ENCODE measurements at places on chromosomes 7 and 10. TPM values are rescaled to one million over a fixed set of nuclear protein-coding genes. Genes with fewer than 3 reads are reported as not detected.
A peak's percentile ranks its signal among the peaks of the same experiment; 100 is the strongest.

DNA sequence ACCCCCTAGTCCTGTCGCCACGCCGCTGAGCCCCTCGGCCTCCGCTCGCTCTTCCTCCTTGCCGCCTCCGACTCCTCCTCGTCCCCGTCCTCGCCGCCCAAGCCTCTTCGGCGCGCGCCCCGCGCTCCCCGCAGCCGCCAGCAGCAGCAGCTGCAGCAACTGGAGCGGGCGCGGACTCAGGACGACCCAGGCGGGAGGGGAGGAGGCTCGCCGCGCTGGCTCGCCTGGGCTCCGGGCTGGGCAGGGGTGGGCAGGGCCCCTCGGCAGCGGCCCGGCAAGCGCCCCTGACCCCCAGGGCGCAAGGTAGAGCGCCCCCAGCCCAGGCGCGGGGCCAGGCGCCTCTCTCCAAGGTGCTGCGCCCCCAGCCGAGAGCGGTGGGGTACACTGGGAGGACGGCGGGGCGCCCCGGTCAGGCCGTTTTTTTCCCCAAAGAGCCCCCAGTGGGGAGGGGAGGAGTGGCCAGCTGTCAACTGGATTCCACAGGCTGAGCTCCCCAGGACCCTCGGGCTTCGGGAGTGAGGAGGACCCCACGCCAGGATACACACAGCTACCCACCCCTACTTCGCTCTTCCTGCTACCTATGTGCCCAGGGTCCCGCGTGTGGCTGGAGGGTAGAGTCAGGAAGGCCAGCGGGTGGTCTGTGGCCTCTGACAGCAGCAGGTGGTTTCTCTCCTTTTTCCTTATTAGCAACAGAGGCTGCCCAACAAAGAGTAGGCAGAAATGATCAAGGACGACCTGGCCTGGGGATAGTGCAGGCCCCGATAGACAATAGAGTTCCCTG, 903 bp upstream of the KCNMA1 start:
- DNase-seq = no peak
- no peaks in the 10 kb centered on the region for H3K36me3 ChIP-seq
- peak overlapping the region; percentile 45 for H3K4me3 ChIP-seq

The IFIT2 gene
- total RNA-seq = 3.6 TPM

The MBLAC1 gene
- 1.4 TPM for total RNA-seq

DNA sequence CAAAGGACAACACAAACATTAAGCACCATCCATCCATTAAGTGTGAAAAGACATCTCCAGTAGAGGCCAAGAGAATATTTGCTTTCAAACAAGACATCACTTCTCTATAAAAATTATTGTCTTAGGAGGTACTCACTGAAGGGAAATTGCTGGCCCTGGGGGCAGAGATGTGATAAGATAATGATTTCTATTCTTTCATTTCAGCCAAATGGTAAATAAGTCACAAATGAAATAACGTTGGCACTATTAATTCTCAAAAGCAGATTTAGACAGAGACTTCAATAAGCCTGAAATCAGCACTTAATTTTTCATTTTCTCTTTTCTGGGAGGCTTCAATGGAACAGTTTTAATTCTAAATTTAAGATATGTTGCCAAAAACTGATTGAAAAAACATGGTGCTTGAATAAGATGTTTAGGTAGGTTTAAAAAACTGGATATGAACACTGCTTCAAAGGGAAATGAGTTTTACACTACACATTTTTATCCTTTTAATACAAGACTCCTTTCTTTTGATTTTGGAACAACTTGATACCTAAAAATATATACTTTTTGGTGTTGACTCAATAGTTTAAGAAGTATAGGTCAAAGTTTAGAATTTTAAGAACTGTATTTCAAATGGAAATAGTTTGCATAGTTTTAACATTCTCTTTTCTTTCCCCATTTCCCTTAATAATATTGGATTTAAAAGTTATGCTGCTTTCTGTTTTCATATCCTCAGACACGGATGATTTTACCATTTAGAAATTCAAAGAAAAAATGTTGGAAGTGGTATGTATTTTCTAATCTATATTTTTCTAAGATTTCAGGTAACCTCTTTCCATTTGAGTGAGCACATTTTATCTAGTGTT, 204.0 kb downstream of the AHR start:
- no peaks in the 10 kb centered on the region for H3K36me3 ChIP-seq
- H3K4me3 ChIP-seq = no peak overlapping the region
- peaks cover 7% of the 10 kb centered on the region for H3K4me1 ChIP-seq
- H3K27ac ChIP-seq = no peak overlapping the region
- DNase-seq = no peak

Data from PC-9 (cell line).